HFFc6 (cell line): ENCODE measurements at places on chromosomes 16 and 17.

DNA sequence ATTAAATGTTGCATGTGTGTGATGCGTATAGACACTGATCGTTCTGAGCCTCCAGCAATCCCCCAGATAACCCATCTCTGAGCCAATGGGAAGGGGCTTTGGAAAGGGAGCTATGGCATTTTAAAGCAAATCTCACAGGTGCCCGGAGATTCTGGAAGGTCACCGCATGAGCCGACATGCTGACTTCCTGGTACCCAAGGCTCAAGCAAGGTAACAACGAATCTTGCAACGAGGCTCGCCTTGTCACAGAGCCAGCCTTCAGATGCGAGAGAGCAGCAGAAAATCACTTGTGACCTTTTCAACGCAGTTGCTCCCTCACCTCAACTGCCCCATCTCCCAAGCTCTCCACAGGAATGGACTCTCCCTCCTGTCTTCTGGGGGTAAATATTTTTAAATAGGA is 154.8 kb upstream of the CDH5 start:
- no peak for DNase-seq

GRCh38 chr16:25834101-25834500 is 142.3 kb downstream of the HS3ST4 start:
- no peak for DNase-seq

DNA sequence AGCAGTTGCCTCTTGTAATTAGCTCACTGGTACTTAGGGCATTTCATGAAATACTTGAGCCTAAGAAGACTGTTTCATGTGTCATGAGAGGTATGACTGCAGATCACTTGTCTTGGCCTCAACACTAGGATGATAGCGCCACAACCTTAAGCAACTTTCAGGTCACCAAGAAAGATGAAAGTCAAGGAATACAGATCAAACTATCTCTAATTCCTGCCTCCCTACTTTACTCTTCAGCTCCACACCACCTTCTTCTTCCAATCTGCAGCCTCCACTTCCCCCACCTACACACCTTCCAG is 28.0 kb downstream of the GNA13 start:
- DNase-seq, result no peak

DNA sequence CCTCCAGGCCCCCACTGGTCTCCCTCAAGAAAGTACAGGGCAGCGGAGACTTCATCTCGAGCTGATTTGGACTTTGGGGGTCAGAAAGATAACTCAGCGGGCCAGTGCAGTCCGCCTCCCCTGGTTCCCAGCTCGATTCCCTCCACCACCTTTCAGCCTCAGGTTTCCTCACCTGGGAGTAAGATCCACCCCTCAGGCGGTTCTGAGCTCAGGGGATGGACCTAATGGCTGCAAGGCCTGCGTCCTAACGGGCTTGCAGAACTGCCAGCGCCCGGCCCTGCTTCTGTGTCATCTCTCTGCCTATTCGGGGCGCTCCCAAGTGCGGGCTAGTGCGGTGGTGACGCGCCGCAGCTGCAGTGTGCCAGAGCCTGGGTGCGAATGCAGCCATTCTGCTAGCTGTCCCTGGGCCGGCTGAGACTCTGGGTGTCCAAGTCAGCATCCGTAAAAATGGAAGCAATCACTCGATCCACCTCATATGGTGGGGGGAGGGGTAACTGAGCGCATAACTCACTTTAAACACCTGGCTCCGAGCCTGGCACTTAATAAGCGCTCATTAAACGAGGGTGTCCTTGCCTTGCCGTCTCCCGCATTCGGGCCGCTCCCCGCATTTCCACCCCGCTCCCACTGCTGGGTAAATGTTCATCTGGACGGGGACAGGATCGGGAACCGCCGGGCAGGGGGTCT is 129.6 kb upstream of the LHX1 start:
- DNase-seq, result no peak

DNA sequence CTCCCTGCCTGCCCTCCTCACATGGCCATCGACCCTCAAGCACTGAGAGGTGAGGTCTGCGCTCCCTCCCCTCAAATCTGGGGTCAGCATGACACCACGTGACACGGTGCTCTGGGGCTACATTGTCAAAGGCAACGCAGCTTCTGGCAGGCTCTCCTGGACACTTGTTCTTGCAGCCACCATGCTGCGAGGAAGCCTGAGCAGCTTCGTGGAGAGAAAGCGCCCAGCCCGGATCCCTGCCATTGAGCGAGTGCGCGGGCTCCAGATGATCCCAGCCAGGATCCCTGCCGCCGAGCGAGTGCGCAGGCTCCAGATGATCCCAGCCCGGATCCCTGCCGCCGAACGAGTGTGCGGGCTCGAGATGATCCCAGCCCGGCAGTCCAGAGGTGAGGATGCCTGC is 70.9 kb upstream of the METRNL start:
- no peak for DNase-seq

GRCh38 chr17:60087882-60088669 is 9.4 kb upstream of the HEATR6 start:
- peak; percentile 23 for DNase-seq

GRCh38 chr17:31144428-31144827 is 49.7 kb downstream of the NF1 start:
- DNase-seq, result no peak
